ENCODE measurements at places on chromosomes 7 and 10. TPM values are rescaled to one million over a fixed set of nuclear protein-coding genes. Genes with fewer than 3 reads are reported as not detected.
A peak's percentile ranks its signal among the peaks of the same experiment; 100 is the strongest.

DNA sequence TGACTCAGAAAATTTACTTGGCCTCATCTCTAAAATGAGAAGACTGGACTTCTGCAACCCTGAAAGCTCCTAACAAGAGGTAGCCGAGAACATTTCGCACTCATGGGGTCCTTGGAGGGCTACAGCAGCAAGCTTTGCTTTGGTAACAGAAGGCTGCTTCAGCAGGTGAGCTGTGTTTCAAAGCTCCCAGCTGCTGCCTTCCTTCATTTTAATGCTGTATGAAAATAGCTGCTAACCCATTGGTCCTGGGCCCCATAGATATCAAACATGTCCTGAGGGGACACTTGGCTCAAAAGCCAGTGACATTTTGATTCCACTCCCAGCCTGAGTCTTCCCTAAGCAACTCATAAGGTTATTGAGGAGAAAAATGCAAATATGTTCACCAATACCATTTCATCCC lies 14.3 kb upstream of the MALSU1 start:
- no peak for DNase-seq

DNA sequence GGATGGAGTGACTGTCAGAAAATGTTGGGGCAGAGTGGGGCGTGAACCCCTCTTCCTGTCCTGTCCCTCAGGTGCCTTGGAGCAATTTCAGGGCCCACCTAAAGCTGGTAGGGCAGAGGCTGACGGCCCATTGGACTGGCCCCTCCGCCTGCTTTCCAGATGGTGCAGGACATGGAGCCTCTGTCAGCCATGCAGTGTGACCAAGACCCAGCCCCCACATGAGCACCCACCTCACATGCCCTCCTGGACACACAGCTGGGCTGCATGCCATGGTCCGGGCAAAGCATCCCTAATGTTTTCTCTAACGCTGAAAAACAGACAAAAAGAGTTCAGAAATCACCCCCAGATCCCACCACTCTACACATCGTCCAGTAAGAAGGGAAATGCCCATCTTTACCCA lies 51.3 kb upstream of the PSAP start:
- DNase-seq, result peak; percentile 42

GRCh38 chr10:62895063-62895462 lies 78.9 kb upstream of the EGR2 start:
- peak; percentile 62 for DNase-seq

The LRRD1 gene
- not detected for total RNA-seq

The GRID2IP gene
- total RNA-seq, result 0.20 TPM

The THSD7A gene
- total RNA-seq, result 3.6 TPM
